Activated CD4-positive, alpha-beta T cell treated with anti-CD3 and anti-CD28 coated beads, Interleukin-2, Interleukin-6, amounts not matched to agents 100 ng/mL and 50 ng/mL, durations not matched to agents 16 hours and 8 hours (primary cell): ENCODE measurements at places on chromosomes 6 and 20.

DNA sequence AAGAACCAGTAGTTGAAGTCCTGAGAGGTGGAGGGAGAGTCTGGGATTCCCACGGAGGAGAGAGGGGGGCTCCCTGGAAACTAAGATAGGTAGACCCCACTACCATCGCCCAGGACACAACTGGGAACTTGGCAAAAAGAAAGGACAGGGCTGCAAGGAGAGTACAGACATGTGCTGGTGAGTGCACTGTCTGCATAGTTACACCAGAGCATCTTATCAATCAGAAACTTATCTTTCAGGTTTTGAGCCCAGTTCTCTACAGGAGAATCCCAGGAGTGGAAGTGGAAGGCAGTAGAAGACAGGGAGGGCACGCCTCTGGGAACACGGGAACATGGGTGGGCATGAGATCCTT is 12.2 kb downstream of the NFKBIL1 start:
- DNase-seq: no peak

GRCh38 chr20:16283978-16284377 is 289.3 kb downstream of the KIF16B start:
- no peak for DNase-seq

- DNase-seq: peak; percentile 61
Observed at GRCh38 chr6:40947876-40948526, 91.0 kb downstream of the UNC5CL start.

DNA sequence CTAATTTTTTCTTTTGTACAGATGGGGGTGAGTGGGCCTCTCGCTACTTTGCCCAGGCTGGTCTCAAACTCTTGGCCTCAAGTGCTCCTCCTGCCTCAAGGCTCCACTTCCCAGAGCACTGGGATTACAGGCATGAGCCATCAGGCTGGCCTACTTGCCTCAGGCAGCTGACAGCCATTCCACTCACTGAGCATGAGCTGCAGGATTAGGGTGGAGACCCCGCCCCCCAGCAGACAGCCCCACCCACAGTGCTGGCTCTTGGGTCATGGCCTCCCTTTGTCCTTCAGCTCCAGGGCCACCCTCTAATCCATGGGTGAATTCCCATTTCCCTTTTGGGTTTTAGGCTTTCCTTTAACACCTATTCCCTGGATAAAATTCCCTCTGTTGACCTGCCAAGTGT is 82.1 kb downstream of the BFSP1 start:
- DNase-seq: no peak

DNA sequence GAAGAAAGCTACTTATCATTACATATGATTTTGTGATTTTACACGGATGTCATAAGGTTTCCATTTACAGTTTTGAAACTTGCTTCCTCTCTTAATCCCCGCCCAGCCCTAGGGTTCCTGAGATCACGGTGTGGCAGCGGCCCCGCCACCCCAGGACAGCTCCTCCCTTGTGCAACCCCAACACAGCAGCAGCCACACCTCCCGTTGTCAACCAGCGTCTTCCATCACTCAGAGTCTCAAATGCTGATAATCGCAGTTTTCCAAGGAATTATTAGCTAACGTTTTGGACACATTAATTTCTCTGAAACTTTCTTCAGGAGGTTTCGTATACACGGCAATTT is 204.8 kb downstream of the THBS2 start:
- DNase-seq: no peak

DNA sequence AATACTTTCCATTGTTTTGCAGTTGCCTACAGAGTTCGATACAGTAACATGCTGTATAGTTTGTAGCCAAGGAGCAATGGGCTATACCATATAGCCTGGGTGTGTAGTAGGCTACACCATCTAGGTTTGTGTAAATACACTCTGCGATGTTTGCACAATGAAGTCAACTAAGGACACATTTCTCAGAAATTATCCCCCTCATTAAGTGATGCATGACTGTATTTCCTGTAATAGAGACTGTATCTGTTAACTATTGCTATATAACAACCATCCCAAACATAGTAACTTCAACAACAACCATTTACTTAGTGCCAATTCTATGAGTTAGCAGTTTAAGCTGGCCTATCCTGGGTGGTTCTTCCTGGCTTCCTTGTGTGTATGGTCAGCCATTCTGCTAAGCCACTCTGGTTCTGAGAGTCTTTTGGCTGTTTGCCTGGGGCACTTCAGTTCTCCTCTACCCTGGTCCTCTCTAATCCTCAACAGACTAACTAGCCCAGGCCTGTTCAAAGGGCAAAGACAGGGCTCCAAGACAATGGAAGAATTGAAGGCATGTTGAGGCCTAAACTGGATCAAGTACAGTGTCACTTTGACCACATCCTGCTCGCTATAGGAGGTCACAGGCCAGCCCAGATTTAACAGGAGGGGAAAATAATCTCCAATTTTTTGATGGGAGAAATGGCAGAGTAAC is 124.0 kb downstream of the PLCB1 start:
- no peak for DNase-seq

GRCh38 chr6:37555040-37555781 is 55.5 kb upstream of the CCDC167 start:
- DNase-seq: no peak

- no peak for DNase-seq
Observed at GRCh38 chr6:145036236-145036635, 699.1 kb downstream of the EPM2A start.

GRCh38 chr6:8588176-8588575 is 152.8 kb upstream of the SLC35B3 start:
- DNase-seq: no peak

DNA sequence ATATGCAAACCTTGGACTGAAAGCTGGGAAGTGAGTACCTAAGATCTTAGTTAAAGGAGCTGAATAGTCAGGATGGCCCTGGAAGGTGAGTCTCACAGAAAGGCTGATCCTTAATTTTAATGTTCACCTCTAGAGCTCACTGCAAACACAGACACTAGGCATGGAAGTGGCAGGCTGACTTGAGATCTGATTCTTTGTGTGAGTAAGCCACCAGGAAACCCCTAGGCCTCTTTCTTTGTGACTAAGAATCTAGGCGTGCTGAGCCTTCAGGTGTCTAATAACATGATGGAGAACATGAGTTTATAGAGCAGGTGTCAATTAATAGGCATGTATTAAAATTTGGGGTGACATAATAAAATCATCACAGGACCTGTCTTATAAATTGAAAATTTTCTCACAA is 642.2 kb downstream of the EYS start:
- no peak for DNase-seq

DNA sequence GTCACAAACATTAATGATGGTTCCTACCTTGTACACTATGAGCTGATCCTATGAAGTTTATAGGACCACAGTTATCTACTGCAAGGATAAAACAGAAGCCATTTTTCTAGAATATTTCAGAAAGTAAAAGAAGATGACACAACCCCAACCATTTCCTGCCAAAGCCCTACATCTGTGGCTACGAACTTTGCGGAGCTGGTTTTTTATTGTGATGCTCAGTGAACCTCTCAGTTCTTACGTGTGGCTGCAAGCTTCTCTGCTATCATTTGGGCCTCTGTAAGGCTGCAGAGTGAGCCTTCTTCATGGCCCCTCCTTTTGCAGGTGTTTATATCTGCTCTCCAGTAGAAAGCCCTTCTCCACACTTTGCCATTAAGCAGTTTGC is 17.8 kb upstream of the TAGAP start:
- DNase-seq: peak; percentile 78

DNA sequence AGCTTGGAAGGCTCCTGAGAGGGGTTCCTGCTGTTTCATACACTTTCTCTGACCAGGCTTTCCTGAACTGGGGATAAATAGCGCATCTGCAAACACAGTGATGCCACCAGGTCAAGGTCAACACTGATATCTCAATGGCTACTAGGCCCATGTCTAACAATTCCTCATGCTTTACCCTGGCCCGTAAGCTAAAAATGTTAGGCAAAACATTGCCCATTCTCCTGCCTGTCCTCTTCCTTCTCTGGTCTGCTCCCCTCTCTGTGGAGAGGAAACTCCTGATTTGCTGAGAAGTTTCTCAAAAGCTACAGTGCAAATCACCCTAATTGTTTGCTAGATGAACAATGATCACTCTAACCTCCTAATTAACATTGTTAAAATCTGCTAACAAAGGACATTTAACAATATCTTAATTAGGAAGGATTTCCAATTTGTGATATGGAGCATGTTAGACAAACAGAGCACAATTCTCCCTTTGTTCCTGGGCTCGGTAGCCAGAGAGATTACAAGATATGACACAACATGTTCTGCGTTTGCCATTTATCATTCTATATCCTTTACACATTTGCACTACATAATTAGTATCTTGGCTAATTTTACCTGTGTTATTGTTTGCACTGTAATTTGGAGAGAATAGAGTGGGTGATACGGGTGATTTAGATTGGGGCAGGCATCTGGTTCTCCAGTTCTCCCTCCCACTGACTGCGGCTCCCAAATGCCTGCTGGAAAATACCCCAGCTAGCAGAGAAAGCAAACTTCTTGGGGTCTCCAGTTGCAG is 266.8 kb downstream of the CD83 start:
- DNase-seq: no peak

DNA sequence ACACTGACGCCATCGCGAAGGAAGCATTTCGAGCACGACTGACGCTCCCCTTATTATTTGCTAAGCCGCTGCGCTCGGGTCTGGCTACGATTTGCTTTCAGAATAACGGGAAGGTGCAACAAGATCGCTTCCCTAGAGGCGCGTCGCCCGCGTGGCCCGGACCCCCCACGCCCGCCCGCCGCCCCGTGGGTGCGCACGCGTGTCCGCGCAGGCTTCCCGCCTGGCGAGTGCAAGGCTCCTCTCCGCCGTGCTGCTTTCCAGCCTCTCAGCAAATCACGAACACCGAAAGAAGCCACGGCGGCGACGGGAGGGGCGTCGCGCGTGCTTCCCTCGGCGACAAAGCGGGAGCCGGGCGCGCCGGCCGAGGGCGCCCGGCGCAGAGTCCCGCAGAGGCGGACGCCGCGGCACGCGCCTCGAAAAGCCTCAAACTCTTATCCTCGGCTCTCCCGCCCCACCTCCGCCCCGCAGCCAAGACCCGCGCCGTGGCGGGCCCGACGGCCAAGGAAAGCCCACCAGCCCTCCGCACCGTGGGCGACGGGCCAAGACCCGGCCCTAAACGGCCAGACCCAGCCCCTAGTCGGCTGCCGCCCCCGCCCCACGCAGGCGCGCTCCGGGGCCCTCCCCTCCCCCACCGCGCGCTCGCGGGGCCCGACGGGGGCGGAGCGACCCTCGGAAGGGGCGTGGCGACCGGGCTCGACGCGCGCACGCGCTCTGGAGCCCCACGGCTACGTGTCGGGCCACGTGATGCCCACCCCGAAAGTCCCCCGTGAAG is 987 bp upstream of the QKI start:
- peak; percentile 92 for DNase-seq

- DNase-seq: no peak
Observed at GRCh38 chr20:3181270-3181669, 7.9 kb upstream of the LZTS3 start.
